CD4-positive, alpha-beta memory T cell (primary cell): ENCODE measurements at places on chromosomes 1 and 21.
A peak's percentile ranks its signal among the peaks of the same experiment; 100 is the strongest.

- no peak for DNase-seq
Measured at GRCh38 chr21:43634618-43635017, 24.7 kb downstream of the HSF2BP start.

GRCh38 chr1:156065212-156065611 is 4.3 kb downstream of the RAB25 start:
- no peak for DNase-seq

- DNase-seq, result no peak
Measured at GRCh38 chr1:169371404-169371803, 3.4 kb downstream of the BLZF1 start.

DNA sequence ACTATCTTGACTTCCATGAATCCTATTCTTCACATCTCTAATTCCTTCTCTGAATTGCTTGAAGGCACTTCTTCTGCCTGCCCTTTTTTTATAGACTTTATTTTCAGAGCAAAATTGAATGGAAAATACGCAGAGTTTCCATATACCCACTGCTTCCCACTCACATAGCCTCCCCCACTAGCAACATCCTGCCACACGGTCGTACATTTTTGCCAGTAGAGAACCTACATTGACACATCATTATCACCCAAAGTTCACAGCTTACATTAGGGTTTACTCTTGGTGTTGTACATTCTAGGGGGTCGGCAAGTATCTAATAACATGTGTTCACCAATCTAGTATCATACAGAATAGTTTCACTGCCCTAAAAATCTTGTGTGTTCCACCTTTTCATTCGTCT is 12.3 kb downstream of the EEIG2 start:
- DNase-seq, result no peak

DNA sequence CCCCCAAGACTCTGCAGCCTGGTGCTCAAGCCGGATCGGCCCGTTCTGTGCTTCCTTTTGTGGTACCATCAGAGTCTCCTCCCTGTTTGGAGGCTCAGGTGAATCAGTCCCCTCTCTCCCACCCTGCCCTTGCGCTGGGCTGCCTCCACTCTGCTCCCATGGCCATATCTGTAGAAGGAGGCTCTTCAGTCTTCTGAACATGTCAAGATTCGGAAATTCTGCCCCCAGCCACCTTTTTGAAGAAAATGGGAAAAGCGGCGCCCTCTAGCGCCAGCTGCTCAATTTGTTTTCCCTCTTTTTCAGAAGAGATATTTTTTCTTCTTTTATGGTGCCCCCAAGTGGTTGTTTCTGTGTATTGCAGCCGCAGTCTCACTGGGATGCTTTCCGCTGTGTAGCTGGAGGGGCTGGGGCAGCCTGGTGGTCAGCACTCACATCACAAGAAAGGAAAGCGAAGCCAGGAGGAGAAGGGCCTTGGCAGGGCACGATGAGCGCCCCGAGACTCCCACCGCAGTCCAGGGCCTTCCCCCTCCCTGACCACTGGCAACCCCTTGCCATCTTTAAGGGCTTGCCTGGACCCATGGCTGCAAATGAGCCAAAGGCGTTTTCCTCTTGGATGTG is 58.4 kb upstream of the CACNA1E start:
- DNase-seq, result peak; percentile 76

DNA sequence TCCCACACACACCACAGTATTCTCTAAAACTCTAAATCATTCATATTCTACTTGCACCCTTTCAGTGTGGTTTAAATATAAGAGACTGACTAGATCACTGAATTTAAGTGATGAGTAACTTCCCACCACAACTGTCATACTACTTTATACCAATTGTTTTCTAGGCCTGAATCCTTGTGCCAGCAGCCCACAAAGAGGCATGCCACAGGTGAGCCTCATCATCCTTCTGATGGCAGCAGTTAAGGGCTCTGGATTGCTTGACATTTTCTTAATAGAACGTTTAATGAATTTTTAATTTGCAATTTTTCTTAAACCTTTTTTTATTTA is 9.6 kb downstream of the C1orf105 start:
- no peak for DNase-seq

GRCh38 chr1:156961709-156962108 is 41.3 kb downstream of the LRRC71 start:
- peak; percentile 37 for DNase-seq

- DNase-seq, result no peak
Measured at GRCh38 chr1:81477710-81478109, 323.0 kb upstream of the ADGRL2 start.

DNA sequence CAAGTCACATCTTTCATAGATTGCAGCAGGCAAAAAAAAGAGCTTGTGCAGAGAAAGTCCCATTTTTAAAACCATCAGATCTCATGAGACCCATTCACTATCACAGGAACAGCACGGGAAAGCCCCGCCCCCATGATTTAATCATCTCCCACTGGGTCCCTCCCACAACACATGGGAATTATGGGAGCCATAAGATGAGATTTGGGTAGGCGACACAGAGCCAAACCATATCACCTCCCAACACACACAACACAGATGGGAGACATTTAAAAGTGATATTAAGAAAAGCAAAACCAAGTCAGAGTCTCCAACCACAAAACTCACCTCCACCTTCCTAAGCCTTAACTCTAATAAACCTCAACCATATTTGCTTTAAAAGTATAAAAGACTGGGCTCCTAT is 61.5 kb upstream of the TIAM1 start:
- DNase-seq, result no peak

DNA sequence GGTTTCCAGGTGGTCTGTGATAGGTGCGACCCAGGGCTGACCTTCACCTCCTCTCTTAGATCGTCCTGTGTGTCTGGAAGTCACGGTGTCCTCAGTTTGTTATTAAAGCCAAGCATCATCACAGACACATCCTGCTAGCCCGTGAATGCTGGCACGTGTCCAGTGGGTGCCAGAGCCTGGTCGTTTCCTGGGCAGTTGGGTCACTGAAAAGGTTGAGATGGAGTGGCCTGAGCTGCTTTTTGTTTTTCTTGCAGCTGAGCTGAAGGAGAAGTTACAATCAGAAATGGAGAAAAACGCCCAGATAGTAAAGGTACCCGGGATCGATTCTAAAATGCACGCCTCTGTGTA is 23.2 kb downstream of the PCNT start:
- no peak for DNase-seq

- no peak for DNase-seq
Measured at GRCh38 chr1:181135437-181135731, 46.9 kb downstream of the IER5 start.

GRCh38 chr1:45554198-45554597 is 3.6 kb downstream of the AKR1A1 start:
- no peak for DNase-seq

GRCh38 chr21:42378418-42378817 is 12.1 kb upstream of the TFF1 start:
- no peak for DNase-seq

DNA sequence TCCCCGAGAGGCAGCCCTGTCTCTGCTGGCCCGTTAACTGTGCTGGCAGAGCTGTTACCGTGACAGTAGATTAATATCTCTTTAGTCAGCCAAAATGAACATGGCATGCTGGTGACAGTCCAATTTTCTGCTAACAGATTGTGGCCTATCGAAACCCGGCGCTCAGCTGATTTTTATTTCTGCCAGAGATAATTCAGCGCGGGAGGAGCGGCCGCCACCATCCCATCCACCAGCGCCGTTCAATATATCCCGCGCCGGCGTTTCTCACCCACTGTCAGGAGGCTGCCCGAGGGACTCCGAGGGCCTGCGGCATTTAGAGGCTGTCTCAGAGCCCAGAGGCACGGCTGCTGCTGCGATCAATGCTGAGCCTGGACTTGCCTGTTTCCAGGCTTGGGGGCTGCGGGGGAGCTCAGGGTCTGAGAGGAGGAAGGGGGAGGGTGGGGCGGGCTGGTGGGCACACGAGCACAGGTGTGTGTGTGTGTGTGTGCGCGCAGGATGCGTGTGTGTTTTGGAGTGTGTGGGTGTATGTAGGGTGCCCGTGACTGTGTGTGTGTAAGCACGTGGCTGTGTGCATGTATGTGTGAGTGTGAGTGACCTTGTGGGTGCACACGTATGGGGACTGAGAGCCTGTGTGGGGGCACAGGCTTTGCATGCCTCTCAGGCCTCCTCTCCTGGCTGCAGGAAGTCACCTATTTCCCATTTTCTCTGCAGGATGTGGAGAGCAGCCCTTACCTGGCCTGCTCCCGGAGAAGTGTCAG is 109.7 kb upstream of the ACTRT2 start:
- DNase-seq, result no peak

GRCh38 chr1:119748040-119748439 is 20.7 kb downstream of the HMGCS2 start:
- no peak for DNase-seq
